Islet precursor cell (in vitro differentiated cells): ENCODE measurements at places on chromosomes 6 and 20.

GRCh38 chr20:24993337-24994185 is 1.0 kb upstream of the APMAP start:
- no peak for DNase-seq

- DNase-seq: no peak
Measured at GRCh38 chr20:53276143-53276542, 304.0 kb downstream of the TSHZ2 start.

GRCh38 chr20:36672991-36673390 is 27.0 kb upstream of the SLA2 start:
- DNase-seq: no peak

DNA sequence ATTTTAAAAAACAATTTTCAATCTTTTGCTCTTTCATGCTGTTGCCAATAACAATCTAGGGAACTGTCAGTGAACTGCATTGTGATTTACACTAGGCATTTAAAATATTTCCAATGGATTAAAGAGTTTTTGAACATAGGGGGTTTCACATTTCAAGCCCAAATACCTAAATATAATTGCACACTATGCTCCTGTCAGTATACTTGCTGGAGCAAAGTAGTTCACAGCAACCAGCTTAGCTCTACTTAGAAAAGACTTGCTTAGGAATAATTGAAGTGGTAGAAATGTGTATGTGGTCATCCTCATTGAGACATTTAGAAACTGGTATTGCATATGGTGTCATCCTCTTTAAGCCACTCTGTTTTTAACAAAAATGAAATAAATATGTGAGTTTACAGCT is 41.7 kb upstream of the REV3L start:
- DNase-seq: no peak

- DNase-seq: no peak
Measured at GRCh38 chr20:50565871-50566270, 55.7 kb downstream of the PTPN1 start.

GRCh38 chr6:3751077-3751729 is at the start of gene PXDC1:
PXDC1 (minus strand) TSS chr6:3751713; CDS start chr6:3751531, 182 bp downstream.
- no peak for DNase-seq
